ENCODE measurements at places on chromosomes 5 and 9. TPM values are rescaled to one million over a fixed set of nuclear protein-coding genes. Genes with fewer than 3 reads are reported as not detected.

DNA sequence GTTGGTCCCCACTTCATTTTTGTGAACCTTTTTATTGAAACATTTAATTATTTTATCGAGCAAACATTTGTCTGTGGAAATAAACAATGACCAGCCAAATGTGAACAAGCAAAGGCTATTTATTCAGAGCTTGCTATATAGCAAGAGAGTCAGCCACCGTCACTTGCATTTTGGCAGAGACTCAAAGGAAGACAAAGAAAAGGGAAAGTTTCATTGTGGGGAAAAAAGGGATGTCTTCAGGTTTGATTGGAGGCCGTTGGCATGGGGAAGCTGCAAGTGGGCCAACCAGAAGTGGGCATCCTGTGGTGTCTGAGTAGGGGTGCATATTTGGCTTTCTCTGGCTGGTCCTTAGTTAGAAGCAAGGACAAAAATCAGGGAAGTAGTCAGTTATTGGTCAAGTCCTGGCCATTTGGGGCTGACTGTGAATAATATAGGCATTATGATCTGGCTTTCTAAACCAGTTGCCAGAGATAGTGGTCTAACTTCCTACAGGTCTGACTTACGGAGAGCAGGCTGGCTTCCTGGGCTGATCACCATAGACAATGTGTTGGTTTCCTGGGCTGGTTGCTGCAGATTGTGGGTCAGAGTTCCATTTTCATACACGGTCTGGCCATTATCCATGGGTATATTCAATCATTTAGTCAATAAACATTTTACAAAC is 16.6 kb downstream of the ENC1 start:
- DNase-seq = no peak

DNA sequence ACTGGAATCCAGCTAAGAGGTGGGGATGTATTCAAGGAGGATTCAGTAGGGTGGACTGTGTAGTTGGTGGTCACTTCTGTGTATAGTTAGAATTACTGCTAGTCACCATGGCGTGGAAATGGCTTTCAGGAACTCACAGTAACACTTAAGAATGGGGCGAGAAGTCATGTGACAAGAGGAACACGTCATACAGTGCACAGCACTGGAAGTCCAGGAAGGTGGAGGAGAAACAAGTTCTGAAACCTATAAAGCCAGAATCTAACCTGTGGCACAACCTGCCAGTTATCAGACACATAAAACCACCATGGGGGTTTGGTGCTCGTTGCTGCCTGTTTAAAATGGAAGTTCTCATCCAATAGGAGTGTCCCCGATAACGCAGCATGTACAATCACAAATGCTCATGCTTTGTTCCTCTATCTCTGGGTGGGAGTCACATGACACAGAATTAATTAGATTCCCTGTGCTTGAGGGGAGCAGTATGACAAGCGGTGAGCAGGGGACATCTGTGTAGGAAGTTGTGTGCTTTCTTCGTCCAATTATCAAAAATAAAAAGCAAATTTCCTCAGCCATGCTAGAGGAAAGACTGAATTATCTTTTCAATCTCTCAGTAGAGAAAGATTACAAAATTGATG is 193.0 kb downstream of the SPOCK1 start:
- DNase-seq = no peak

Gene PAPPA
- total RNA-seq = 2.8 TPM

Gene WHRN
- total RNA-seq = 0.35 TPM

DNA sequence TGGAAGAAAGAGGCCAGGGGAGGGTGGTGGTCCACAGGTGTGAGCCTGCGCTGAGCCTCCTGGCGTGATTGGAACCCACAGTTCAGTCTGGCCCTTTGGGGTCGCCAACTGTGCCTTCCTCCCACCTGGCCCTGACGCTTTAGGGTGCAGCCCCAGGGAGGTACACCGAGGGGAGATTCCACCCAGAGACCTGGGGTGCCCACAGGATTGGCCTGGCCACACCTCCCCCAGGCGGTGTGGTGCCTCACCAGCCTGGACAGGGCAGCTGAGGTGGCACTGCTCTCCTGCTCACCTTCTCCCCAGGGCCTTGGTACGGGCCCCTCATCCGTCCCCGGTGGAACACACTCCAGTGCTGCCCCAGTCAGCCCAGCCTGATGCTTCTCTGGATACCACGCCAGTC is 1.0 kb upstream of the CLIC3 start:
- no peak for DNase-seq

GRCh38 chr5:149217096-149217802 is 54.4 kb upstream of the AFAP1L1 start:
- no peak for DNase-seq

Gene ORM1
- not detected for total RNA-seq

Gene HSDL2
- 103 TPM for total RNA-seq

Gene GPR150
- not detected for total RNA-seq

Measured in cardiac septum (tissue), 1 donor.